Naive thymus-derived CD8-positive, alpha-beta T cell (primary cell): ENCODE measurements at places on chromosomes 7 and 10. TPM values are rescaled to one million over a fixed set of nuclear protein-coding genes. Genes with fewer than 3 reads are reported as not detected.
A peak's percentile ranks its signal among the peaks of the same experiment; 100 is the strongest.

DNA sequence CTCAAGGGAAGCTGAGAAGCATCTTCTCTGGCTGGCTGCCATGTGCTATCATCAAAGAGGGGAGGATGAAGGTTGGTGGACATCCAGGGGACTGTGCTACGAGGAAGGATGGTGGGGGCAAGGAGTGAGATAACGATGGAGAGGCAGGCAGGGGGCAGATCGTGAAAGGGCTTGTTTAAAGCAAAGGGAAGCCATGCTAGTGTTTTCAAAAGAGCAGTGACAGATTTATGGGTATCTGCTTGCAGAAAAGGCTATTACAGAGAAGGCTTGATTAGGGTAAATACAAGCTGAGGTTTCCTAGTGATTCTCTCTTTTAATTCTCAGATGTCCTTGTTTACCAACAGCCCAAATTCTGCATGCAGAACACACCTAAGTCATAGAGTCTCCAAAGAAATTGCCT is 88.9 kb upstream of the MKX start:
- no peak for DNase-seq

The KCND2 gene
- not detected for total RNA-seq

- no peak for DNase-seq
Measured at GRCh38 chr7:51029701-51030191, 247.1 kb upstream of the GRB10 start.

DNA sequence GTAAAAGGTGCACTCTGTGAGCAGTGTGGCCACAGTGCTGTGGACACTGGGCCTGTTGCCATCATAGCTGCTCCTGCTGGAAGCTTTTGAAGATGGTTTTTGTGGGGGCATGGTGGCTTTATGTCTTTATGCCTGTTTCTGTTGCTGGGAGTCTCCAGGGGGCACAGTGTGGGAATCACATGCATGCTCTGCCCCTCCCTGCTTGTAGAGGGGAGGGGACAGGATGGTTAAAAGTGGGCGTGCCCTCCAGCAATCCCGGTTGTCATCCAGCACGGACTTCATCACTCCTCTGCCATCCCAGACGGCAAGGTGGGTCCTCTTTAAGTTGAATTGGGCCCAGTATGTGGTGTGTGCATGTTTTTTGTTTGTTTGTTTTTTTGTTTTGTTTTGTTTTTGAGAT is 20.2 kb downstream of the OGDH start:
- DNase-seq, result no peak

The PTPN12 gene
- 35.4 TPM for total RNA-seq

The AKR1E2 gene
- total RNA-seq, result 12.7 TPM

DNA sequence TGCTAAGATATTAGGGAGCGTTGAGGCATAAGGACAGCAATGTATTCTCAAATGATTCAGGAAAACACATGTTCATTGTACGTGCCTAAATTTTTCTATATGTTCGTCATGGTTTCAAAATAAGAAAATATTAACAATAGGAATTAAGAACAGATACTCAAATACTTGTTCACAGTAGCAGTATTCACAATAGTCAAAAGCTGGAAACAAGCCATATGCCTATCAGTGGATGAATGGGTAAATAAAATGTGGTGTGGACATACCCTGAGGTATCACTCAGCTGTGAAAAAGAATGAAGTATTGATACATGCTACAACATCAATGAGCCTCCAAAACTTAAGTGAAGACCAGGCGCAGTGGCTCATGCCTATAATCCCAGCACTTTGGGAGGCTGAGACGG is 84.7 kb upstream of the PTER start:
- no peak for DNase-seq

The GTPBP10 gene
- 54.2 TPM for total RNA-seq

DNA sequence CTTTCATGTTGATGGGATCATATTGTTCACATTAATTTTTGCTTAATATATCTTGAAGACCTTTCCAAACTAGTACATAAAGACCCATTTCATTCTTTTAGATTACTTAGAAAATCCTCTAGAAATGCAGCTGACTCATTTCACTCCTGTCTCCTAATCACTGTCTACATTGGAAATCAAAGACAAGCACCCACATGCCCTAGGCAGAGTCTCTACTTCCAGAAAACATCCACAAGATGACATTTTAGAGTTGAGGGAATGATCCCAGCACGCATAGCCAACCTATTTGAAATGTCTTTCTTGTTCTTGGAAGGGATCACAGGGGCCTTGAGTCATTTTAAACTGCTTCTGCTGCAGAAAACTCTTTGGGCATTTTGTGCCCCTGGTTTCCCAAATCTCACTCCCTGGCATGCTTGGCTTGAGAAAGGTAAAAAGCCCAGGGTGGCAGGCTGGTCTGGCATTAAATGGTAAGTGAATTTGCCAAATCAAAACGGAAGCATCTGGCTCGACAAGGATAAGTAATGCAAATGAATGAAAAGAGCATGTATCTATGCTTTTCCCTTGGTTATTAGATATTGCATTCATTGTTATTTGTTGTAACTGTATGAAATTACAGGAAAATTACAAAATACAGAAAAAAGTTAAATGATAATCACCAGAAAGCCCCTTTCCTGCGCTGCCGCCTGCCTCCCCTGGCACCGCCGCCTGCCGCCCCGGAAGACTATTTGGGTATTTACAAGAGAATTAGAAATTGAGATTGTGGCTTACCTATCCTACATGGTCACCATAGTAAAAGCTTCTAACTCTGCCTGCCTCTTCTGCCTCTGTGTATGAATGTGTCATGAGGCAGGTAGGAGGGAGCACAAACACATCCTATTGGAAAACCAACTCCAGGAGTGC is 225.3 kb downstream of the PTEN start:
- no peak for DNase-seq

GRCh38 chr10:21273400-21273968 is 252.0 kb downstream of the SKIDA1 start:
- DNase-seq, result no peak

DNA sequence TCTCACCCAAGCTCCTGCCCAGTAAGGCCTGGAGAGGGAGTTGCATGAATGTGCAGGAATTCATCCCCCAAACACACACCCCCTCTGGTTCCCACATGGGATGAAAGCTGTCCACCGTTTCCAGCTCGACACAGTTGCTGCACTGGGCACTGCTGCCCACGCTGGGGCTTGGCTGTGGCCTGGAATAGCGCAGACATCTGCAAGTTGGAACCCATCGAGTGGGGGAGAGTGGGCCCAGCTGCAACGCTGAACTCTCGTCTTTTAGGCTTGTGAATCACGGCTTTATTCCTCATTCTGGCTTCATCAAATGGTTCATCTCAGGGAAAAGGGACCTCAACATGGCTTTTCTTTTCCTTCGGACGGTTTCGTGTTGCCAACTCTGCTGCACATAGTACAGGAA is 264.7 kb downstream of the DNAJB6 start:
- DNase-seq, result no peak

GRCh38 chr10:72310241-72310633 is 36.5 kb downstream of the DDIT4 start:
- DNase-seq, result no peak

- no peak for DNase-seq
Measured at GRCh38 chr7:85001495-85002345, 185.1 kb downstream of the SEMA3D start.

GRCh38 chr10:122504610-122504950 is 43.2 kb downstream of the HTRA1 start:
- no peak for DNase-seq

- DNase-seq, result no peak
Measured at GRCh38 chr7:140669352-140669751, 3.4 kb upstream of the ADCK2 start.

The PNLIPRP2 gene
- total RNA-seq, result not detected

GRCh38 chr7:124085179-124085578 is 52.3 kb upstream of the TMEM229A start:
- no peak for DNase-seq

The GAD2 gene
- not detected for total RNA-seq

- no peak for DNase-seq
Measured at GRCh38 chr7:15832996-15833395, 146.5 kb upstream of the MEOX2 start.

- DNase-seq, result no peak
Measured at GRCh38 chr10:21513405-21513788, 12.1 kb downstream of the SKIDA1 start.

DNA sequence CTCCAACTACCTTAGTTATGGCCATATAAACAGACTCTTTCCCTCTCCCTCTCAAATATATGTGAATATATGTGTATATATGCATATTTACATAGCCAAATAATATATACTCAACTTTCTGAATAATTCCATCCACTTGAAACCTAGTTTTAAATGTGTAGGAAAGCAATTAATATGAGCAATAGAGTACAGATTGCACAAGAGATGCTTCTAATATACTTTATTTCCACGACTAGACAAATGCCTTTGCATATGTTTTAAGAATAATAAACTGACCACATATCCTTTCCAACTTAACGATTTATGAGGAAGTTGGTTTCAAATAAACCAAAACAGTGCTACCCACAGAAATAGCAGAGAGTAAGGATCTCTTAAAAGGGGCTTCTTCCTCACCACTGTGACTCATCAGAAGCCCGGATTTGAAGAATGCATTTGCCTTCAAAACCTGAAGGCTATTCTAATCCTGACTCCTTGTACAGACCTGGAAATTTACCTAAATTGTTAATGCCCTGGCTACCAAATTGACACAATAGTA is 266.3 kb downstream of the AHR start:
- DNase-seq, result no peak

DNA sequence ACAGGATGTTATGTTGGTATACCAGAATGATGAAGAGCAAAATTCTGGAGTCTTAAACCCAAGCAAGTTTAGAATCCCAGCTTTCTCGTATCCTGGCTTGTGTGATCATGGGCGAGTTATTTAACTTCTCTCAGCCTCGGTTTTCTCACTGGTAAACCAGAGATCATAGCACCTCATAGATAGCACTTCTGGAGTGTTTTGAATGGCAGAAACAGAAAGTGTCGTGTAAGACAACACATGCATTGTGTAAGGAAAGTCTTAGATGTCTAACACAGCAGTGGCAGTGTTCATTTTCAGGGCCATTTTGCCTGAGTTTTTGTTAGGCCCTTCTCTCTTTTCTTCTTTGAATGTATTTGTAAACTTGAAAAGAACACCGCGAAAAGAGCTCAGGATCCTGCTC is 465.1 kb downstream of the AUTS2 start:
- no peak for DNase-seq

DNA sequence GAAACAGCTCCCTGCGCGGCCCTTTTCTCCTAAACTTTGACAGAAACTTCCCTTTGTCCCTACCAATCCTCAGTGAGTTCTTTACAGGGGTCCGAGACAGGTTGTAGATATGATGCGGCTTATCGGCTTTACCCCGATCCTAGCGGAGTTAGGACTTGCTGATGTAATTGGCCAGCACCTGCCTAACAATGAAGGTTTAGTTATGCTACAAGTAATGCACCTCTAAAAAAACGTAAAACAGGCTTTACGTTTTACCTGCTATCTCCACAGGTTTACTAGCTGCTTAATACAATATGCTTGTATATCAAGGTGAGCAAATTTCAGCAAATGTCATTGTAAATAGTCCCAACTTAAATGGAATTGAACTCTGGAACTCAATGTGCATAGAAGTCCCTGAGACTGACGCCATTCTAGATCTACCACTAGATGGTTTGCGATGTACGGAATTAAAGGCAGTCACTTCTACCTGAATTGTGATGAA is 697 bp upstream of the SNX13 start:
- peak; percentile 40 for DNase-seq

The SPDYE11 gene
- total RNA-seq, result not detected

The HYCC1 gene
- 15.8 TPM for total RNA-seq

DNA sequence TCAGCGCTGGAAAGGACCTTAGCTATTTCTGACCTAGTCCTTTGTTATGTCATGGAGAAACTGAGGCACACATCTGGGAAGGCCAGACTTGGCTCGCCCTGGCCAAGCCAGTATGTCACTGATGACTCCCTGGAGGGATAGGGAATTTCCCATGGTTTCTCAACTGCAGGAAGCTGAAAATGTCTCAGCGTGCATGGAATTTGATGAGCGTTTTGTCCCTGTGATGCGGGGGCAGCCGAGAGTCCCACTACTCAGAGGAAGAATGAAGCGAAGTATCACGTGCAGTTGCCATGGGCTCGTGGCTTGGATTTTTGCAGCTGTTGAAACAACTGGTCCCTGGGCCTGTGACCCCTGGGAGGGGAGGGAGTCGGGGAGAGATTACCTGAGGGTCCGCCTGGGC is 44.8 kb downstream of the CLIP2 start:
- no peak for DNase-seq

DNA sequence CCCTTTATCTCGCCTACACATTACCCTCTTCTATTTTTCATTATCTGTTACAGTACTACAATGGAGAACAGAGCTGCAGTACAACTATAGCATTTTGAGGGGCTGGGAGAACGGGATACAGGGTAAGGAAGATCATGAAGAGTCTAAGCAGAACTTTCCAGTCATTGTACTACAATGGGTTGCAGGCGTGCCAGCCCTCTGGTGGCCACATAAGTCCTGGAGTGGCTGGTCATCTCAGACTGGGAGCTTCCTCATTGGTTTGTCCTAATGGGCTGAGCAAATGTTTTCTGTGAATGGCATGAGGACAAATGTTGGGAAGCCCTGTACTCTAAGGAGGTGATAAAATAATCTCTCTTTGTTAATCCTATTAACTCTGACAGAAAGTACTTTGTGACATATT is 33.0 kb downstream of the TMEM106B start:
- DNase-seq, result no peak

DNA sequence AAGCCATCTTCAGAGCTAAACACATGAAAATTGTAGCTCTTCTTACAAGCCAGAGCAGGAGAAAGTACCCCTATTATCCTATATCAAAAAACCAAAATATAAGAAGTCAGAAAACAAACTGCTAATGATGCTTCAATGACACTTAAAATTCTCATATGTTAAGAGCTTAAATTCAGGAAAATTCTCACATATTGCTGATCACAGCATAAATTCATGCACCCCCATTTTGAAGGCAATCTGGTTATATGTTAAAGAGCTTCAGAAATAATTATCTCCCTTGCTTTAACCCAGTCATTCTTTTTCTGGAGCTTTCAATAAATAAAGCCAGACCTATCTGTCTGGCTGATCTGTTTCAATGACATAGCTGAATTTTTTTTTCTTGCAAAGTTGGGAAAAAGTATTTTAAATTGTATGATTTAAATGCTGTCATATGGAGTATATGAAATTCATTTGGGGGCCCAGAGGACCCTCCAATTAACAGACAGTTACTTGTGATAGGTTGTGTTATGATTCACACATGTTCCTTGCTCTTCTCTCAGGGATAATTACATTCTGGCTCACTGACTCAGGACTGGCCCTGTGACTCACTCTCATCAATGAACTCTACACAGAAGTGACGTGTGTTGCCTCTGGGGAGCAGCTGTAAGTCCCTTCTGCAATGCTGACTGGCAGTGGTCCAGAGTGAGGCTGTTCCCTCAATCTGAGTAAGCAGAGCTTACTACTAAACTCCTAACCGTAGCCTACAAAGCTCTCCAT is 85.2 kb downstream of the HGF start:
- no peak for DNase-seq

DNA sequence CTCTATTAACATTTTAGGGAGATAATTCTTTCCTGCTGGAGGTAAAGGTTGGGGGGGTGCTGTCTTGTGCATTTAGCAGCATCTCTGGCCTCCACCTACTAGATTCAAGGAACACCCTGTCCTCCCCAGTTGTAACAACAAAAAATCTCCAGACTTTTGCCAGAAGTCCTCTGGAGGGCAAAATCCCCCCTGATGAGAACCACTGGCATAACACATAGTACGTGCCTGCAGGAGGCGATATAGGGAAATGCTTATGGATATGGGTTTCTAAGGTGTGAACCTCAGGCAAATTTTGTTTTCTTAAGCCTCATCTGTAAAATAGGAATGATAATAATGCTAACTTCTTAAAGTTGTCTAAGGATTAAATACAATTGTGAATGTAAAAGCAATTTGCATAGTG is 2.9 kb upstream of the OSBPL3 start:
- DNase-seq, result no peak

GRCh38 chr7:132735476-132735875 is 159.2 kb upstream of the PLXNA4 start:
- no peak for DNase-seq
